Chondrocyte (in vitro differentiated cells): ENCODE measurements at places on chromosomes 11 and 22. TPM values are rescaled to one million over a fixed set of nuclear protein-coding genes. Genes with fewer than 3 reads are reported as not detected.

Gene VSIG2
- total RNA-seq: not detected in 3 replicates

Gene RAG2
- not detected in 3 replicates for total RNA-seq

Gene CSNK2A3
- 1.2 to 3.5 TPM (median 2.7 TPM) in 3 replicates for total RNA-seq

Gene NXPE4
- total RNA-seq: not detected in 3 replicates

Gene PLA2G6
- total RNA-seq: 16.3 to 30.2 TPM (median 21.0 TPM) in 3 replicates

Gene PIWIL4
- 2.4 to 2.6 TPM (median 2.5 TPM) in 3 replicates for total RNA-seq

Gene ZC3H7B
- total RNA-seq: 54.7 to 73.3 TPM (median 55.8 TPM) in 3 replicates

Gene APOL6
- total RNA-seq: 2.1 to 4.6 TPM (median 4.6 TPM) in 3 replicates

Gene CHST1
- total RNA-seq: 1.9 to 13.6 TPM (median 12.5 TPM) in 3 replicates

Gene OR51B5
- total RNA-seq: 0.20 TPM in 1 of 3 replicates, not detected in the others

Gene SMIM35
- total RNA-seq: not detected in 3 replicates

Gene OR8H3
- total RNA-seq: not detected in 3 replicates

Gene MUC2
- total RNA-seq: not detected in 3 replicates

Gene SLC22A9
- total RNA-seq: not detected in 3 replicates

Gene SNX19
- 55.8 to 71.6 TPM (median 55.9 TPM) in 3 replicates for total RNA-seq

Gene MISFA
- 2.2 to 4.6 TPM (median 4.1 TPM) in 3 replicates for total RNA-seq

Gene TNNI2
- 1.3 to 3.2 TPM (median 1.4 TPM) in 3 replicates for total RNA-seq

Gene NRGN
- total RNA-seq: 1.6 to 2.4 TPM (median 1.8 TPM) in 3 replicates

Gene FKBP2
- 42.1 to 54.3 TPM (median 43.0 TPM) in 3 replicates for total RNA-seq

Gene OR10D3
- not detected in 3 replicates for total RNA-seq

Gene MMP13
- 0.60 to 7.2 TPM (median 6.5 TPM) in 3 replicates for total RNA-seq

Gene P2RY6
- 0.20 TPM in 1 of 3 replicates, not detected in the others for total RNA-seq

Gene RFPL1
- total RNA-seq: not detected in 3 replicates

Gene RIMBP3C
- 0.22 to 0.75 TPM (median 0.38 TPM) in 3 replicates for total RNA-seq

Gene TRIM51
- total RNA-seq: not detected in 3 replicates

Gene TECTA
- 0.41 to 1.2 TPM (median 0.75 TPM) in 3 replicates for total RNA-seq

Gene EHBP1L1
- total RNA-seq: 28.1 to 82.0 TPM (median 81.3 TPM) in 3 replicates

Gene H19
- total RNA-seq: 2,704 to 5,485 TPM (median 2,760 TPM) in 3 replicates

Gene SPINDOC
- 25.4 to 36.0 TPM (median 32.2 TPM) in 3 replicates for total RNA-seq

Gene TRIM44
- total RNA-seq: 62.7 to 74.6 TPM (median 68.7 TPM) in 3 replicates

Gene FSHB
- not detected in 3 replicates for total RNA-seq

Gene FAM83F
- 0.22 TPM in 1 of 3 replicates, not detected in the others for total RNA-seq

Gene SPDYC
- not detected in 3 replicates for total RNA-seq

Gene PNPLA3
- total RNA-seq: 2.5 to 3.5 TPM (median 2.5 TPM) in 3 replicates

Gene LRRC55
- total RNA-seq: not detected in 3 replicates

Gene ACR
- 0.45 to 0.74 TPM (median 0.63 TPM) in 3 replicates for total RNA-seq

Gene NRXN2
- 1.1 to 3.0 TPM (median 1.8 TPM) in 3 replicates for total RNA-seq

Gene PLAAT4
- total RNA-seq: 1.8 to 3.0 TPM (median 2.5 TPM) in 3 replicates

Gene SCN2B
- 0.12 to 0.24 TPM (median 0.13 TPM) in 3 replicates for total RNA-seq

Gene CLNS1A
- 60.1 to 80.1 TPM (median 70.3 TPM) in 3 replicates for total RNA-seq

Gene OR5D18
- total RNA-seq: not detected in 3 replicates

Gene PCNX3
- 32.6 to 57.7 TPM (median 36.3 TPM) in 3 replicates for total RNA-seq

Gene FGF4
- total RNA-seq: not detected in 3 replicates

Gene DEPDC7
- total RNA-seq: 4.1 to 5.0 TPM (median 4.7 TPM) in 3 replicates

Gene NTM
- total RNA-seq: 92.1 to 122 TPM (median 97.0 TPM) in 3 replicates

Gene TRIM29
- not detected in 3 replicates for total RNA-seq

Gene OR5T3
- total RNA-seq: not detected in 3 replicates

Gene TRIM49D2
- not detected in 3 replicates for total RNA-seq

Gene KREMEN1
- total RNA-seq: 5.0 to 7.3 TPM (median 7.3 TPM) in 3 replicates

Gene SYNGR1
- 15.0 to 18.4 TPM (median 16.5 TPM) in 3 replicates for total RNA-seq

Gene BLID
- 0.35 to 0.68 TPM (median 0.41 TPM) in 3 replicates for total RNA-seq

Gene CPSF7
- total RNA-seq: 61.2 to 66.2 TPM (median 65.0 TPM) in 3 replicates

Gene OR52A1
- not detected in 3 replicates for total RNA-seq

Gene CABP4
- total RNA-seq: not detected in 3 replicates

Gene CCDC116
- total RNA-seq: 0.44 to 0.85 TPM (median 0.47 TPM) in 3 replicates

Gene MRGPRF
- 1.6 to 8.8 TPM (median 8.2 TPM) in 3 replicates for total RNA-seq

Gene HEPN1
- total RNA-seq: not detected in 3 replicates
